ENCODE measurements at places on chromosomes 16 and 17. TPM values are rescaled to one million over a fixed set of nuclear protein-coding genes. Genes with fewer than 3 reads are reported as not detected.

Gene CCL17
- not detected for total RNA-seq

Gene MGAT5B
- total RNA-seq: 2.3 TPM

Gene MPP2
- 0.84 TPM for total RNA-seq

Gene SGSM2
- total RNA-seq: 27.3 TPM

Gene RHBDL3
- not detected for total RNA-seq

DNA sequence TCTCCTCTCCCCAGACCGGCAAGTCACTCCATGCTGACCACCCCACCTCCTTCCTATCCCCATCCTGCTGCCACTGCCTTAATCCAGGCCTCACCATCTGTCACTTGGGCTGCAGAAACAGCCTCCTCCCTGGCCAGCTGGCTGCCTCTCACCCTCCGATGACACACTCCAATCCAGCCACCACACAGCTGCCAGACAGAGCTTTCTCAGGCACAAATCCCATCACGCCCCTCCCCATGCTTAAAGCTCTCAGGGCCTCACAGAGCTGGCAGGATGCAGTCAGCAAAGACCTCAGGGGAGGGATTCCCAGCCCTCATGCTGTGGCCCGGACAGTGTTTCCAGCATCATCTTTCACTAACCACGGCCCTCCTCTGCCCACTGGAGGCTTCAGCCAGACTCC is 13.7 kb downstream of the CAMKK1 start:
- H3K4me1 ChIP-seq: peaks cover 11% of the 10 kb centered on the region
- H3K27ac ChIP-seq: peak overlapping the region; percentile 2
- peak; percentile 59 for DNase-seq
- H3K36me3 ChIP-seq: peaks cover 20% of the 10 kb centered on the region

GRCh38 chr17:55463600-55463999 is 42.0 kb upstream of the MMD start:
- no peak overlapping the region for H3K27ac ChIP-seq
- H3K27me3 ChIP-seq: peaks cover 4% of the 10 kb centered on the region
- DNase-seq: no peak
- H3K36me3 ChIP-seq: peaks cover 5% of the 10 kb centered on the region
- peaks cover 9% of the 10 kb centered on the region for H3K4me1 ChIP-seq

DNA sequence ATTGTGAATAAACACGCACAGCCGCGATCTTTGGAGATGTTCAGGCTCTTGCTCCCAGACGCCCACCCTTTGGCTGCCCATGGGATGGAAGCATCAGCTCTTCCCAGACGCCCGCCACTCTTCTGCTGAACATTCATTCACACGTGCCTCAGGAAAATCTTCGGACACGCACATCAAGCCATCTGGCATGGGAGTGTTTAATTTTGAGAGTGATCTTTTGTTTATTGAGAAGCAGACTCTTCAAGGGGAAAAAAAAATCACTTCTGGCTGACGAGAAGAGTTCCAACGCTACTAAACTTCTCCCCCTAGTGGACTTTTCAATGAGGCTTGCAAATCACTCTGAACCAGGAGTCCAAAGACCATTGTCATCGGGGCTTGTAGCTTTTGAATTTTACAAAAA is 62.0 kb upstream of the NUDT7 start:
- no peaks in the 10 kb centered on the region for H3K27me3 ChIP-seq
- H3K4me1 ChIP-seq: no peaks in the 10 kb centered on the region
- H3K4me3 ChIP-seq: no peak overlapping the region
- H3K27ac ChIP-seq: no peak overlapping the region

DNA sequence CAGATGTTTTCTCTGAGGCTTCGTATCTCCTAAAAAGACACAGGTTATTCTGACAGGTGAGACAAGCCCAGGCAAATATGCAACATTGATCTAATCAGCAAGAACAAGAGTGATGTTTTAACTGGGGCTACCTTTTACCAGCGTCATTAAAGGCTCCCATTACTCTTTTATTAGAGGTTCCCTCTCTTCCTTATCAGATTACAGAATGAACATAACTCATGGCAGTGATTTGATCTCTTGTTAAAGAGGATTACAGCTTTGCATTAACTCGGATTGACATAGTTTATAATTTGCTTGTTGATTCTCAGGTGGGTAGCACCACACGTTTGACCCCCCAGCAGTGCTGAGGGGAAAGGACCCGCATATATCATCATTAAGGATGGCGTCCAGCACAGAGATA is 90.5 kb downstream of the AATF start:
- DNase-seq: no peak
- H3K4me3 ChIP-seq: no peak overlapping the region
- H3K36me3 ChIP-seq: peaks cover 17% of the 10 kb centered on the region
- no peak overlapping the region for H3K27ac ChIP-seq
- H3K27me3 ChIP-seq: no peaks in the 10 kb centered on the region
- H3K4me1 ChIP-seq: peaks cover 7% of the 10 kb centered on the region

Gene CCL1
- not detected for total RNA-seq

DNA sequence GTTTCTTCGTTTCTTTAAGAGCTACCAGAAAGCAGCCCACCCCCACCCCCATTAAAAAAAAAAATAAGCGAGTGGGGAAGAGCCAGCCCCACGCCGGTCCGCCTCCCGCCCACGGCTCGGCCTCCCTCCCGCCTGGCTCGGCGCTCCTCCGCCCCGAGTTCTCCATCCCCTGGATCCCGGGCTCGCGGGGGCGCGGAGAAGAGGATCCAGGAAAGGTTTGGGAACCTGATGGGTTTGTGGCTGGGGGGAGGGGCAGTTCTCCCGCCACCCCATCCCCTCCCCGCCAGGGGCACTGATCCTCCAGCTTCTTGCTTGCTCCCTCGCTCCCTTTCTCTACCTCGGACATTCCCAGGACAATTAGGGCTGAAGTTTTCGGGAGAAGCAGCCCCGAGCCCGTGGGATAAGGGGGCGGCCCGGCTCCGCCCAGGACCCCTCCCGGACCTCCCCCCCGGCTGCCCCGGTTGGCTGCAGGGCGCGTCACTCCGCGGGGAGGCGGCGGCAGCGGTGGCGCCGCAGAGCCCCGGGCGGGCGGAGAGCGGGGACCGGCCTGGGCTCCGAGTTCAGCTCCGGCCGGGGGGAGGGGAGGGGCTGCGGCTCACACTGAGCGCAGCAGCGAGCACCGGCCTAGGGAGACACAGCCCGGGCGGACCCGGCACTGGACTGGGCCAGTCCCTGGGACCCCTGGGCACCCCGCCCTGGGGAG is 1.0 kb upstream of the SALL1 start:
- DNase-seq: peak; percentile 82
- H3K27me3 ChIP-seq: no peaks in the 10 kb centered on the region
- H3K36me3 ChIP-seq: no peaks in the 10 kb centered on the region
- peaks cover 42% of the 10 kb centered on the region for H3K4me1 ChIP-seq
- H3K4me3 ChIP-seq: peak overlapping the region; percentile 92

DNA sequence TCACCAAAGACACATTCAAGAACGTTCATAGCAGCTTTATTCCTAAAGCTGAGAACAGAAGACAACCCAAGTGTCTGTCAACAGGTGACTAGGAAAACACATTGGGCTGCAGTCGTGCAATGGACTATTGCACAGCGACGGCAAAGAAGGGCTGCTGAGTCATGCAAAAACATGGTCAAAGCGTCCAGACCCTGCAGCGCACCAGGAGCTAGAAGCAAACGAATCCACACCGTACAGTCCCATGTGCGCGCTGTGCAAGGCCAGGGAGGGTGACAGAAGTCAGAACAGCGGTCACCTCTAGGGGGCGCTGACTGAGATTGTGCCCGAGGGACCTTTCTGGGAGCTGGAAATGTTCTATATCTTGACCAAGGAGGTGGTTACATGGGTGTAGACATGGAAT is 266.4 kb downstream of the MAF start:
- H3K27me3 ChIP-seq: no peaks in the 10 kb centered on the region
- peaks cover 9% of the 10 kb centered on the region for H3K36me3 ChIP-seq
- no peak overlapping the region for H3K27ac ChIP-seq

DNA sequence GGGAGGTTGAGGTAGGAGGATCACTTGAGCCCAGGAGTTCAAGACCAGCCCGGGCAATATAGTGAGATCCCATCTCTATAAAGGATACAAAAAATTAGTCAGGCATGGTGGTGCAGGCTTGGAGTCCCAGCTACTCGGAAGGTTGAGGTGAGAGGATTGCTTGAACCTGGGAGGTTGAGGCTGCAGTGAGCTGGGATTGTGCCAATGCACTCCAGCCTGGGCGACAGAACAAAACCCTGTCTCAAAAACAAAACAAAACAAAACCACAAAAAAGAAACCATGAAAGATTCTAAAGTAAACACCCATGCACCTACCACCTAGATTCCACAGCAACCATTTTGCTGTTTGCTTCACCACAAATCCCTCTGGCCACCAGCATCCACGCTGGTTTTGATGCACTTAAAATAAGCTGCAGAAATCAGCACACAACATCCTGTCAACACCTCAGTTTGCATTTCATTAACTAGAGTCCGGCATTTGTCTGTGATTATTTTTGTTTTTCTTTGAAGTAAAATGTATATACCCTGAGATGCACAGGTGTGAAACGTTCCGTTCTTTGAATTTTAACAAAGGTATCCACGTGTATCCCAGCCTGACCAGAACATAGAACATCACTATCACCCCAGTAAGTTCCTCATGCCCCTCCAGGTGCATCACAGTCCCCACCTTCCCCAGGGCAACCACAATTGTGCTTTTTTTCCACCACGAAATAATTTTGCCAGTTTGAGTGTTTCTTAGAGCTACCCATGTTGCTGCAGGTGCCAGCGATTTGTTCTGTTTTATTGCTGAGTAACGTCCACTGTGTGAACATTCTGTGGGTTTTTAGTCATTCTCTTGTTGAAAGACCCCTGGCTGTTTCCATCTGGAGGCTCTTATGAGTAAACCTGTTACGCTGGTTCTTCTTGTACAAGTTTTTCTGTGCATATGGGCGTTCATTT is 191.5 kb downstream of the SEC14L1 start:
- DNase-seq: no peak
- peaks cover 30% of the 10 kb centered on the region for H3K36me3 ChIP-seq
- peak overlapping the region; percentile 90 for H3K27ac ChIP-seq
- no peaks in the 10 kb centered on the region for H3K27me3 ChIP-seq

Gene KRT16
- 0.68 TPM for total RNA-seq

Gene CTRB2
- not detected for total RNA-seq

- peaks cover 2% of the 10 kb centered on the region for H3K27me3 ChIP-seq
- no peak overlapping the region for H3K4me3 ChIP-seq
- H3K4me1 ChIP-seq: peaks cover 33% of the 10 kb centered on the region
- 0 out of 2 replicates have a peak, but pooled peaks cover 8% of the 10 kb centered on the region for H3K36me3 ChIP-seq
These were observed 103.3 kb downstream of the CCDC182 start for GRCh38 chr17:57641761-57642160.

- no peak overlapping the region for H3K27ac ChIP-seq
- H3K4me1 ChIP-seq: no peaks in the 10 kb centered on the region
- no peak overlapping the region for H3K4me3 ChIP-seq
These were observed 2101.2 kb downstream of the TP53TG3F start for GRCh38 chr16:35560637-35560984.

Measured in HFFc6 (cell line).